GM04503 (cell line): ENCODE measurements at places on chromosomes 2 and 18.

GRCh38 chr2:152349416-152349815 lies 14.4 kb downstream of the FMNL2 start:
- no peak for DNase-seq

DNA sequence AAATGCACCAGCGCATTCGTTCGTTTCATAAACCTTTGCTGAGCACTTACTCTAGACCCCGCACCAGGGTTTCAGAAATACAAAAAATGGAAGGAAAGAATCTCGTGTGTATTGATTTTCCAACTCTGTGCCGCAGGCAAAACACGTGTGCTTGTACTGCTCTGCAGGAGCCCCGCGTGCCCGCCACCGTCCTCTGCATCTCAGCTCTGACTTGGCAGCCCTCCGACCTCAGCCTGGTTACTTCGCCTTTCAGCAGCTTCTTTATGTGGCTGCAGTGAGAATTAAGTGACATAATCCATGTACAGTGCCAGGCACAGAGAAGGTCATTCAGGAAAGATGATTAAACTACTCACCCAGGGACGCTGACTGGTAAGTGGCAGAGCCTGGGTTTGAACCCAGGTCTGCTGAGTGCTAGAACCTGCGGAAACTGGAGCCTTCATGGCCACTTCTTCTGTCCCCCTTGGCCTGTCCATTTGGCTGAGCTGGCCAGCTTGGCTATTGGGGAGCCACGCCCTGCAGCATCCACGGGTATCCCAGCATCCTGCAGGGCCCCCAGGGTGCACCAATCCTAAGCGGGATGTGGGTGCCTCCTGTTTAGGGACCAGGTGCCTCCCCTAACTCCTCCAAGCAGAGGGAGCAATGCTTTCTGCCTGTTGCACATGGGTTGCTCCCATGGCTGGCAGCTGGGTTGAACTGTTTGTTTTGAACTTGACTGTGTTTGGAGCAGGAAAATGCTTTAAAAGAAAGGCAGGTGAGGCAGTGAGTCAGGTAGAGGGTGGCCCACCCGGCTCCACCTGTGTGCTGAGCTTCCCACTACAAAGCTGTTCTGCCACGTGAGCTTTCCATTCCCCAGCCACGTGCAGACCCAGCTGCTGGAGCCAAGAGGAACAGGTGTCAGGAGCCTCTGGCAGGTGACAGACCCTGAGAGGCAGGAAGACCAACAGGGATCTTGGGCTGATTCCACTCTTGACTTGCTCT lies 34.3 kb downstream of the INHBB start:
- DNase-seq, result no peak

- no peak for DNase-seq
These were observed 20.7 kb upstream of the SNTG2 start for GRCh38 chr2:929925-930324.

GRCh38 chr2:39408351-39409136 lies 28.5 kb downstream of the MAP4K3 start:
- DNase-seq, result no peak

- no peak for DNase-seq
These were observed 33.9 kb downstream of the ST3GAL5 start for GRCh38 chr2:85854897-85855296.

DNA sequence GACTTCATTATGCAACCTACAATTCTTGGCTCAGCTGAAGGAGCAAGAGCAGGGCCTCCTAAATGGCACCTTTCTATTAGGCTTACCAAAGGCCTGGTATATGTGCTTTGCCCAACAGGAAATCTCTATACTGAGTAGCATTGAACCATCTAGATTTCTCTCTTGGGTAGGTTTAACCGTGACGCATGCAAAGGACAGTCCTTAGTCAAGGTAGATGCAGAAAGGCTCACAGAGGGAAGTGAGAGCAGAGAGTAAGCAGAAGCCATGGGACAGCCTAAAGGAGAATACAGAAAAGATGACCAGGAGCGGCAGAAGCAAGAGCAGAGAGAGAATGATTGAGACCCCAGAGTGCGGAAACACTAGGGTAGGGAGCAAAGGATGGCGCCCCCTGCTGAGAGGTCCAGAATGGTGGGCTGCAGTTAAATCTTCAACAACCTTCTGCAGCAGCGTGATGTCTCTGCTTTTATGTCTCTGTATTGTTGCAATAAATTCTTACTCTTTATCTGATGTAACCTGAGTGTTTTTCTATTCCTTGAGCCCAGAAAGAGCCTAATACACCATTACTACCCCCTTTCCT lies 4.7 kb upstream of the OSBPL1A start:
- no peak for DNase-seq

DNA sequence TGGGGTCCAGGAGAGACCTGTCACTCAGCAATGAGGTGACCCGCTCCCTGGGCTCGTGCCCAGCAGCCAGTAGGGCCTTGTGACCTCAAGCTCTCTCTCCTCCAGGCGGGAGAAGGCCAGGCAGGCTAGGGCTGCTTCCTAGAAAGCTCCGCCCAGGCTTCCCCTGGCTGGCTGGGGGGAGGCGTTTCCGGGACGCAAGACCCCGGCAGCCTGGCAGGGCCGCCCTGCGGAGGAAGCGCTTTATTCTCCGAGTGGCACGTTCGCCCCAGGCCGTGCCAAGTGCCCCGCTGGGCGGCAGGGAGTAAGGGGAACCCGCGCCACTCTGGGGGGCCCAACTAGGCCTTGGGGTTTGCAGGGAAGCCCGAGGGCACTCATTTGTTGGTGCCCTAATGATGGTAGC lies 21.2 kb upstream of the EPAS1 start:
- DNase-seq, result no peak

- DNase-seq, result peak; percentile 36
These were observed 176.7 kb downstream of the NRP2 start for GRCh38 chr2:205858881-205859441.

DNA sequence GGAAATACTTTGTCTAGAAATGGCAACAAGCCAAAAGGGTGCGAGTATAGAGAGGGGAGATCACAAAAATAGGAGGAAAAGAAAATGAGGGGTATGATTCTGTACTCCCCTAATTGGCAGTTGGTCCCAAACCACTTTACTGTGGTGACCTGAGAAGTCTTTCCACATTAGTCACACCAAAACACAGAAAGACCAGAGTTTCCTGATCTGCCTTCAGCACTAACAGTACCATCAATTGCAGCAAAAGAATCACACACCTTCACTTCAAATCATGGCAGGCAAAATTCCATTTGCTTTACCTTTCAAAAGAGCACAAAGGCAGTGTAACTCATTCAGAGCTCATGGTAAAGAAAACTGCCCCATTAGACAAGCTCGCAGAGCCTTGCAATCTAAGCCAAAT lies 86.8 kb downstream of the ALK start:
- no peak for DNase-seq
